ENCODE measurements at places on chromosomes 11 and 22.

DNA sequence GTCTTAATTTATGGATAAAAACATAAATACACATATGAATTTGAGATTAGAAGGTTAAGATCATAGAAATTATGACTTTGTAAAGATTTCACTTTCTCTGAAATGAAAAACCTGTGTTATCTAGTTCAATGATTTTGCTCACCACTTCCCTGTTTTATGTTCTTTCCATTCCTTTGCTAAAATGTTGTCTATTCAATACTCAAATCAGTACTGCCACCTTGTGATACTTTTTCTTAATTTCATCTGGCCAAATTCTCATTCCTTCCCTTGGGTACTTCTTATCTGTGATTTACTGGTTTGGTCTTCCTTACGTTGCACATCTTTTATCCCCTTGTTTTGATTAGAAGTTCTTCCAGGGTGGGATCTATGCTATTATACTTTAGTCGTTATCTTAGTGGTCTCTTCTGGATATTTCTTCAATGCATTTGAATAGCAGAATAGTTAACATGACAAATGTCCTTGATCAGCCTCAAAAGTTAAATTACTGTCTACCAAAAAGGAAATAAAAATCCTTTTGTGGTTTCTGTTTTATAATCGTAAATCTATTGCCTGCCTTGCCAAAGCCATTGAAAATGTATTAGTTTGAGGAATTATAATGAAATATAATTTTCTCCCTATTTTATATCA, 197.0 kb downstream of the PGR start:
- DNase-seq: peak; percentile 52

- peak; percentile 69 for DNase-seq
Measured at GRCh38 chr11:16792426-16792825, 54.0 kb downstream of the C11orf58 start.

GRCh38 chr11:59668188-59668949, 468 bp downstream of the PATL1 start:
- DNase-seq: peak; percentile 40

GRCh38 chr22:30541961-30542810, 4.4 kb downstream of the SEC14L6 start:
- no peak for DNase-seq

- DNase-seq: no peak
Measured at GRCh38 chr11:61549662-61550568, 31.0 kb downstream of the SYT7 start.

All from KBM-7 (cell line).